ENCODE measurements at places on chromosomes 7 and 10. TPM values are rescaled to one million over a fixed set of nuclear protein-coding genes. Genes with fewer than 3 reads are reported as not detected.
A peak's percentile ranks its signal among the peaks of the same experiment; 100 is the strongest.

ANKRD2 gene
- 0.41 TPM for total RNA-seq

FLNC gene
- total RNA-seq = 231 TPM

CRHR2 gene
- total RNA-seq = not detected

UTF1 gene
- not detected for total RNA-seq

LRRN3 gene
- total RNA-seq = 5.8 TPM

CACNB2 gene
- not detected for total RNA-seq

- DNase-seq = no peak
Measured at GRCh38 chr7:142455392-142455791, 197.5 kb upstream of the PRSS58 start.

DNA sequence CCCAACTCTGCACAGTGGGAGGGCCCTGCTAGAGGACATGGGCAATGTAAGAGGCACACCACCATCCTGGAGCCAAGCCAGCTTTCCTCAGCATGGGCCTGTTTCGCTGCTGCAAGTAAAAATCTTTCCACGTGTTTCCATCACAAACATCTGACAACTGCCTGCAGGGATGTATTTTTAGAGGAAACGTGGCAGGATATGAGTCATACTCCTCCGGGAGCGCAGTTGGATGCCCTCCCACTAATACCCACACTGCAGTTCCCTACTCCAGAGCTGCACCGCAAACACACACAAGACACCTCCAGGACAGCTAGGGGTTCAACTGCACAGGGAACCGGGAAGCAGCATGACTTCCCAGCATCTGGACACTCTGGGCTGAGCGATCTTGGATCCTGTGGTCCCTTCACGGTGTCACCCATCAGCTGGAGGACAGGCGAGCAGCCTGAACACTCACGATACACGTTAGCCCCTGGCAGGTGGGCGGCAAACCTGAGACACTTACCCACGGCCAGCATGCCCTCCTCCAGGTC lies 26.1 kb downstream of the PLAC9 start:
- DNase-seq = peak; percentile 52

GRCh38 chr10:51031950-51032349 lies 42.3 kb upstream of the PRKG1 start:
- no peak for DNase-seq

DNA sequence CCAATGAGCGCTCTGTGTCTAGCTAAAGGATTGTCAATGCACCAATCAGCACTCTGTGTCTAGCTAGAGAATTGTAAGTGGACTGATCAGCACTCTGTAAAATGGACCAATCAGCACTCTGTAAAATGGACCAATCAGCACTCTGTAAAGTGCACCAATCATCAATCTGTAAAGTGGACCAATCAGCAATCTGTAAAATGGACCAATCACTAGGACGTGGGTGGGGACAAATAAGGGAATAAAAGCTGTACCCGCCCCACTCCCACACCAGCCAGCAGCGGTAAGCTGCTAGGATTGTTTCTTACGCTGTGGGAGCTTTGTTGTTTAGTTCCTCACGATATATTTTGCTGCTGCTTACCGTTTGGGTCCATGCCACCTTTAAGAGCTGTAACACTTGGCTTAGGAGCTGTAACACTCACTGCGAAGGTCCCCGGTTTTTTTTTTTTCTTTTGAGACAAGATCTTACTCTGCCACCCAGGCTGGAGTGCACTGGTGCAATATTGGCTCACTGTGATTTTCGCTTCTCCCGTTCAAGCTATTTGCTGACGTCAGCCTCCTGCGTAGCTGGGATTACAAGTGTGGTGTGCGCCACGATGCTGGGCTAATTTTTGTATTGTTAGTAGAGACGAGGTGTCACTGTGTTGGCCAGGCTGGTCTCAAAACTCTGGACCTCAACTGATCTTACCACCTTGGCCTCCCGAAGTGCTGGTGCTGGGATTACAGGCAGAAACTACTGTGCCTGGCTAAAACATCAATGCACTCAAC lies 184.8 kb downstream of the PTPN20 start:
- DNase-seq = no peak

GRCh38 chr10:27736396-27736795 lies 9.2 kb downstream of the MKX start:
- no peak for DNase-seq

- DNase-seq = no peak
Measured at GRCh38 chr10:10498781-10499180, 518.9 kb upstream of the CELF2 start.

DNA sequence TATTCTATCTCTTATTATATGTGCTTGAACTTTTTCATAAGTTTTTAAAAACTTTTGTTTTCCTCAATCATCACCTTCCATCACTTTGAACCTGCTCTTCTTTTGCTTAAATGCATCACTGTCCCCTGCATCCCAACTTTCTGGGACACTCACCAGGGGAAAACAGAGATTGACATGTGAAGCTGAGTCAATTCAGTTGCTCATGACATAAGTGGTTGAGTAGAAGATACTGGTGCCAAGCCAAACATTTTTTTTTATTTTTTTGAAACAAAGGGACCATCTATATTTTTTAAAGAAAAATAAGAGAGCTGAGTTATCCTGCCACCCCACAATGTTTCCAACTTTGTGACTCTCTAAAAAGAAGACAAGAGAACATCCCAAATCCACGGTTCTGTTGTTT lies 61.8 kb upstream of the AHR start:
- no peak for DNase-seq

GRCh38 chr10:33345236-33345635 lies 10.8 kb upstream of the NRP1 start:
- DNase-seq = no peak

DNA sequence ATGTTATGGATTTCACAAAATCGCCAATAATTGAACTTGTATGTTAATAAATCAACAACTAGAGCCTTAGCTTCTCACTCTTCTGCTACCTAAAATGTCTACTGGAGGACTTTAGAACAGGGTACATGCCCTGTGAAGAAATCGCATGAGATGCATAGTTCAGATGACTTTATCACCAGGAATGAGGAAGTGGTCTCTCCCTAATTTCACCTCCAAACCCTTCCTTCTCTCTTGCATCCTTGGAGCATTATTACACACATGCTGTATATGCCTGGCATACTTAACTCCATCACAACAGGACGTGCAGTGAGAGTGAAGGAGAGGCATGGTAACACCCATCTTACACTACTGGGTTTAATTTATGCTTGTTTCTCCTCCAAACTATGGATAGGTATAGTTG lies 27.8 kb downstream of the RHEB start:
- no peak for DNase-seq

Data from G401 (cell line).